ENCODE measurements at places on chromosomes 11 and 22.

GRCh38 chr11:75715688-75716087 is 1.9 kb upstream of the MOGAT2 start:
- DNase-seq = no peak

DNA sequence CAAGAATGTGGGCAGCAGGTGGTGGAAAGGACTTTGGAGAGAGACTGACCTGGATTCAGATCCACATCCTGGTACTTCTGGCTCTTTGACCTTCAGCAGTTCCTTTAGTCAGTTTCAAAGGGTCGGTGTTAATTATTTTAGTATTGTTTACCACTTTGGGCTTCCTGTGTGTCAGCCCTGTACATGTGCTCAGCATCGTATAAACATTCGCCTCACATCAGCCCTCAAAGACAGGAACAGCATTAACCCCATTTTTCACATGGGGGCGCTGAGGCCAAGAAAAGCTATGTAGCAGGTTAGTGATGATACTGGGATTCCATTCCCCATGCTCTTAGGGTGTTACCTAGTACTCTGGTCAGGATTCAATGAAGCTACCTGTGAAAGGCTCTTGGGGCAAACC is 72.1 kb upstream of the YWHAH start:
- no peak for DNase-seq

- no peak for DNase-seq
Observed at GRCh38 chr11:131109790-131110189, 193.5 kb upstream of the SNX19 start.

GRCh38 chr22:23182309-23183060 is 2.2 kb downstream of the BCR start:
- no peak for DNase-seq

- DNase-seq = no peak
Observed at GRCh38 chr11:43923406-43924111, 18.9 kb upstream of the C11orf96 start.

DNA sequence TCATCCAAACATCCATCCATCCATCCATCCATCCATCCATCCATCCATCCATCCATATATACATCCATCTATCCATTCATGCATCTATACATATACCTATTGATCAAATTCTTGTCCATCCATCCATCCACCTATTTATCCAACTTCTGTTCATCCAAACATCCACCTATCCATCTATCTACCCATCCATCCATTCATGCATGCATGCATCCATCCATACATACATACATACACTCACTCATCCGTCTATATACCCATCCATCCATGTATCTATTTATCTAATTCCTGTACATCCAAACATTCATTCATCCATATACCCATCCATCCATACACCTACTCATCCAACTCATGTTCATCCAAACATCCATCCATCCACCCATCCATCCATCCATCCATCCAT is 19.3 kb upstream of the YWHAH start:
- no peak for DNase-seq

GRCh38 chr22:25437414-25438160 is 126.9 kb upstream of the GRK3 start:
- DNase-seq = no peak

- DNase-seq = peak; percentile 49
Observed at GRCh38 chr11:46293641-46294103, 16.2 kb downstream of the CREB3L1 start.

GRCh38 chr11:95487391-95487790 is 256.4 kb upstream of the SESN3 start:
- no peak for DNase-seq

- no peak for DNase-seq
Observed at GRCh38 chr11:3182462-3182852, 17.3 kb upstream of the OSBPL5 start.

DNA sequence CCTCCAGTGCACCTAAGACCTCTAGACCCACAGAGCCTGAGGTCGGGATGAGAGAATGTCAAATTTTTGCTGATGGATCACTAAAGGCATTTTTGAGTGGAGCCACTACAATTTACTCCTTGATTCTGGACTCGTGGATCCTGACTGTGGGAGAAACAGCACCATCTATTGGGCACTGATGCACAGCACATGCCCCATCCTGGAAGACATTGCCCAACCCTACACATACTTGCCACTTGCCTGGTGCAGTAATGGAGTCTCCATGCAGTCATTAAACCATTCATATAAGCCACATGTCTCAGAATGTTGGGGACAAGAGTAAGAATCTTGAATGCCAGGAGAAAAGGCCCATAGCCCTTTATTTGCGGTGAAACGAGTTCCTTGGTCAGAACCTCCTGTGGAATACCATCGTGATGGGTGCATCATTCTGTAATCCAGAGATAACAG is 103.9 kb downstream of the GGTLC2 start:
- peak; percentile 66 for DNase-seq

DNA sequence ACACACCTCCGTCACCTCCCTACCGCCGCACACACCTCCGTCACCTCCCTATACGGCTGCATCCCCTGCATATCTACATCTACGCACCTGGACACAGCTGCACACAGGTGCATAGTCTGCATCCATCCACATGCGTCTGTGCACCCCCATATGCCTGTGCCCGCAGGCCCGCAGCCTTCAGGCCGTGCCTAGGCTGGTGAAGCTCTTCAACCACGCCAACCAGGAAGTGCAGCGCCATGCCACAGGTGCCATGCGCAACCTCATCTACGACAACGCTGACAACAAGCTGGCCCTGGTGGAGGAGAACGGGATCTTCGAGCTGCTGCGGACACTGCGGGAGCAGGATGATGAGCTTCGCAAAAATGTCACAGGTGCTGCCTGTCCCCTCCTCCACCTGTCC is 4.8 kb downstream of the PKP3 start:
- DNase-seq = no peak

- DNase-seq = no peak
Observed at GRCh38 chr11:28476864-28477263, 368.7 kb downstream of the METTL15 start.

- peak; percentile 56 for DNase-seq
Observed at GRCh38 chr22:27507935-27508526, 293.5 kb downstream of the MN1 start.

DNA sequence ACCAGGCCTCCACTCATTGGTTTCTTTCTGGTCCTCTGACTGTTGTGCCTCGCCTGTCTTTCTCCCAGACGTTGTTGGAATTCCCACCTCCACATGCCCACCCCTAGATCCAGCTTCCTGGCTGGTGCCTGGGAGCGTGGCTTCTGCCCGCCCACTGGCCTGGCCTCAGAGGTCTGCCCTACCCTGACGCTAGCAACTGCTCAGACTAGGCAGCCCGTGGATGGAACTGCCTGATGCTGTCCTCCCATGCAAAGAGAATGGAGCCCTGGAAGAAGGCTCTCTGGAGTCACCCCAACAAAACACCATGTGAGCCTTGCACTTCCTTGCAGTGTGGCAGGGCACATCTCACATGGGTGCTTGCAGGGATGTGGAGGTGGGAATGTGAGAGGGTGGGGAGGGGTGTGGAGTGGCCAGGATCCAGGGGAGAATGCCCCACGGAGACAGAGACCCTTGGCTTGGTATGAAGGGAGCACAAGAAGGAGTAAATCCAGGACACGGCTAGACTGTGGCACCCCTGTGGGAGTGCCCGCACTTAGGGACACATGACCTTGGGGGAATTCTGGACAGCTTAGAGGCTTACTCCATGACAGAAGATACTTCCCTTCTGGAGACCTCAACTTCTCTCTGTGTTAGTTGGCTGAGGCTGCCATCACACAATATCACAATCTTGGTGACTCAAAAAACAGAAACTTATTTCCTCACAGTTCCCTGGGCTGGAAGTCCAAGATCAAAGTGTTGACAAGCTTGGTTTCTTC is 22.5 kb upstream of the ADA2 start:
- peak; percentile 94 for DNase-seq

GRCh38 chr22:45717789-45718188 is 46.2 kb downstream of the ATXN10 start:
- no peak for DNase-seq

DNA sequence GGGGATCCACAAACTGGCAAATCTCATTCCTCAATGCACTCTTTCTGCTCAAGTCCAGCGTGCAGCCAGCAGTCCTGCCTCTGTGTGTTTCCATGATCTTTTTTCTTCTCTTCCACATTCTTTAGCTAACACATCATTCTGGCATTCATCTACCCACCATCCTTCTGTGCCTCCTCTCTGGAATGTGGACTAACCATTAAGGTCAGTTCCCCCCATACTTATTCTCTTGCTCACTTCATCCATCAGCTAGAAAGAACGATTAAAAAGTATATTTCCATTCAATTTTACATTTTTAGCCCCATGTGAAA is 7.8 kb downstream of the KIRREL3 start:
- no peak for DNase-seq

GRCh38 chr11:27201454-27202302 is 161.1 kb downstream of the BBOX1 start:
- no peak for DNase-seq

DNA sequence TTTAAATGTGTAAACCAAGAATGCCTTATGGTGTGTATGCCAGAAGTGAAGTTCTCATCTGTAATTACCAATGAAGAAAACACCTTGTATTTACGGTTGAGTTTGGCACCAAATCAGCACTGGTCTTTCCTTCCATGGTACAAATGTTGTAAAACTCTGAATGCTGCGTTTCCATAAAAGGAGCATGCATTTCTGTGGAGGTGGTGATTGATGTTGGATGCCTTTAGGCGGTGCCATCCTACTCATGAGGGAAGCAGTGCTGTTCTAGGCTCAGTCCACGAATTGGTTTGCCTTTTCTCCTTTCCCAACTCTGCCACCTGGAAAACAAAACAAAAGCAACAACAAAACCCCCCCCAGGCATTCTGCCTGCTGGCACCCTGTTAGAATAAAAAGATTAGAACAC is 124.4 kb downstream of the TEAD1 start:
- DNase-seq = no peak

GRCh38 chr22:43910178-43910695 is 13.4 kb upstream of the PNPLA3 start:
- no peak for DNase-seq

DNA sequence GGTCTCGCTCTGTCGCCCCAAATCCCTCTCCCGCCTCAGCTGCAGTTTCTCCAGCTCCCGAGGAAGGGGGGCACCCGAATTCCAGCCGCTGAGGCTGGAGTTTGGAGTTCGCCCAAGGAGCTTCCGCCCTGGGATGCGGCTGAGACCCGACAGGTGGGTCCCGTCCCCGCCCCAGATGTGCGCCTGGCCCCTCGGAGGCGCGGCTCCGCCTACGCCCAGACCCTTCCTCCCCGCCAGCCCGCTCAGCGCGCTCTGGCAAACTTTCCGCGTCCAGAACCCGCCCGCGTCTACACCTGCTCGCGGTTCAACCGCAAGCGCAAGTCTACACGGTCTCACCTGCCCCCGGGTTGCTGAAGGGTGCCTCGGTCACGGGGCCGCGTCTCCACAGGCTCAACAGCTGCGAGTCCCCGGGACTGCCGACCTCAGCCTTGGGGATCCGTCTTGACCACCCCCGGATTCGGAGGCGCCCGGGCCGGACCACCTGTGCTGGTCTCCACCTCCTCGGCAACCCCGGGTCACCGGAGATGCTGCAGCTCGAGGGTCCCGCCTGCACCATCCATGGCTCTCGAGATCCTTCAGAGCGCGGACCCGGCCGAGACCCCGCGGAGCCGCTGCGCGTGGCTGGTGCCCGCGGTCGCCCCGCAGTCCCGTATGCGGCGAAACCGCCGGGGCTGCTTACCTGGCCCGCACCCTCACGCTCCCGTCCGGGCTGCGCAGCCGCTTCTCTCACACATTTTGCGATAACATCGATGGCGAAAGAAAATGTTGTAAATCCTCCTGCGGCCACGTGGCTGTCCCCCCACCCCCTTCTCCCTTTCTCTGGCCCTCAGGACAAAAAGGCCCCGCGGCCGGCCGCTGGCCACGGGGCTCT is 63.6 kb downstream of the NFAM1 start:
- DNase-seq = no peak

DNA sequence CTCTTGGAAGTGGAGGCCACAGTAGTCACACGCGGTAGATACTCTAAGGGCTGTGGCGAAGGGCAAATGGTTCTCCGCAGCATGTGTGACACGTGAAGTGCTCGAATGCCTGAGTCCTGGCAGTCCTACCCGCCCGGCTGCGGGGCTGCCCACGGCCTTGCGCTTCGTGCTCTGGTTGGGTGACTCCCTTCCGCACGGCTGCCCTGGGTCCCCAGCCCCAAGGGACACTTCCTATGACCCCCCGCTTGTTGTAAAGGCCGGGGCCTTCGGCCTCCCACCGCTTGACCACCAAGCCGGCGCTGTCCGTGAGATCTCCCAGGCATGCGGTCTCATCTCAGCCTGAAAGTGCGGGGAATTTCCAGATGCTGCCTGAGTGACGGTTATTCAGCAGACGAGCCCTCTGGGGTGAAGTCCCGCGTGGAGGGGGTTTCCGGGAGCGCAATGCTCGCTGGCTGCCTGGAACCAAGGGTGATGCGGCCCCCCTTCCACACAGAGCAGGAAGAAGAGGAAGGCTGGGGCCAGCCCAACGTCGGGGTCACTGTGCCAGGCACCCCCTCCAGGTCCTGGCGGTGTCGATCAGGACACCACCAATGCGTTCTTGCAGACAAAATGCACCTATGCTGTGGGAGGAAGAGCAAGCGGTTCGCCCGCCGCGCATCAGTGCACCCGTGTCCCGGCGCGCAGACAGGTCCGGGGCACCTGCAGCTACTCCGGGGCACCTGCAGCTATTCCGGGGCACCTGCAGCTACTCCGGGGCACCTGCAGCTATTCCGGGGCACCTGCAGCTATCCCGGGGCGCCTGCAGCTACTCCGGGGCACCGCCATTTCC is 171.2 kb downstream of the OPCML start:
- DNase-seq = no peak

- DNase-seq = no peak
Observed at GRCh38 chr22:17368554-17369438, 464 bp upstream of the CECR2 start.

- DNase-seq = no peak
Observed at GRCh38 chr22:37210041-37210803, 2.1 kb downstream of the SSTR3 start.

Data from MV-4-11 (cell line).